ENCODE measurements at places on chromosomes 3 and 15. TPM values are rescaled to one million over a fixed set of nuclear protein-coding genes. Genes with fewer than 3 reads are reported as not detected.

The EPHB3 gene
- 0.15 TPM for total RNA-seq

The TMEM266 gene
- under 0.01 TPM for total RNA-seq

The TNNC1 gene
- total RNA-seq: not detected

The TTLL13 gene
- not detected for total RNA-seq

The COL7A1 gene
- total RNA-seq: 1.9 TPM

The TUSC7 gene
- total RNA-seq: under 0.01 TPM

The ARPP19 gene
- 226 TPM for total RNA-seq

The FBXO40 gene
- total RNA-seq: under 0.01 TPM

The DGKG gene
- not detected for total RNA-seq

The GPR160 gene
- 1.2 TPM for total RNA-seq

The WDR72 gene
- not detected for total RNA-seq

All from epithelial cell of umbilical artery (primary cell).